ENCODE measurements at places on chromosomes 4 and X.

- no peak for DNase-seq
Observed at GRCh38 chr4:185916683-185917082, 104.7 kb upstream of the SORBS2 start.

GRCh38 chrX:2967998-2968909 lies 38.1 kb upstream of the ARSH start:
- peak; percentile 13 for DNase-seq

GRCh38 chr4:158255727-158256324 lies 45.5 kb downstream of the TMEM144 start:
- peak; percentile 79 for DNase-seq

GRCh38 chr4:84110040-84110439 lies 389.1 kb downstream of the NKX6-1 start:
- DNase-seq, result no peak

GRCh38 chr4:2689825-2690700 lies 66.1 kb downstream of the TNIP2 start:
- peak; percentile 84 for DNase-seq

DNA sequence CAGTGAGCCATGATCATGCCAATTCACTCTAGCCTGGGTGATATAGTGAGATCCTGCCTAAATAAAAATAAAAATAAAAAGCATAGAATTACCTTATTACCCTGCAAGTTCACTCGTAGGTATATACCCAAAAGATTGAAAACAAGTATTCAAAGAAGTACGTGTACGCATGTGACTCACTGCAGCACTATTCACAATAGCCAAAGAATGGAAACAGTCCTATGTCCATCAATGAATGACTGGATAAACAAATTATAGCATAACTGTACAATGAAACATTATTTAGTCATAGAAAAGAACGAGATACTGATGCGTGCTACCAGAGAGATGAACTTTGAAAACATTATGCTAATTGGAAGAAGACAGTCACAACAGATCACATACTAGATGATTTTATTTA lies 204.6 kb upstream of the DIAPH2 start:
- no peak for DNase-seq

DNA sequence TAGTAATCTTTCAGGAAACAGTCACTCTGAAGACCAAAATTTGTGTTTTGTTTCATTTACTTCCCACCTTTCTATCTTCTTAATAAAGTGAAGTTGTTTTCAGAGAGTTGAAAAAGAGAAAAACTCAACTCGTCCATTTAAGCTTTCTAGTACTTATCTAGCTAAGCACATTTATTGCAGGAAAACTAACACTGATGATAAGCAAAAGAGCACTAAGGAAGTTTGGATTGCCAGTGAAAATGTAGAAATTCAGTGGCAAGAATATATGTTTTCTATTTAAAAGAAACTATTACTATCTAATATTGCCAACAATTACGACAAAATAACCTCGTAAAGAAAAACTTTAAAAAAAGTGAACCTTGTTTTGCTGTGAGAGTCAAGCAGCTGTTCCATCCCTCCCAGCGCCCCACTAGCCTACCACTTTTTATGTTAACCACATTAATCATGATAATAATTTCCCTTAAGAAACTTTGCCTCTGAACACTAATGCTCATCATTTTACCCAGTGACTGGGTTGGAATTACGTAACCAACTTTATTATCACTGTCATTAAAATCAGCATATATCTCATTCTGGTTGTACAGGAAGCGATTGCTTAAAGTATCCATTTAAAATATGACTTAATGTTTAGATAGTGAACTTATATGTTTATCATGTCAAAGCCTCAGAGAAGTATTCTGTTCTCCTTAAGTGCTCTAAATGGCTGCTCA lies 24.8 kb downstream of the SPRY1 start:
- DNase-seq, result peak; percentile 92

DNA sequence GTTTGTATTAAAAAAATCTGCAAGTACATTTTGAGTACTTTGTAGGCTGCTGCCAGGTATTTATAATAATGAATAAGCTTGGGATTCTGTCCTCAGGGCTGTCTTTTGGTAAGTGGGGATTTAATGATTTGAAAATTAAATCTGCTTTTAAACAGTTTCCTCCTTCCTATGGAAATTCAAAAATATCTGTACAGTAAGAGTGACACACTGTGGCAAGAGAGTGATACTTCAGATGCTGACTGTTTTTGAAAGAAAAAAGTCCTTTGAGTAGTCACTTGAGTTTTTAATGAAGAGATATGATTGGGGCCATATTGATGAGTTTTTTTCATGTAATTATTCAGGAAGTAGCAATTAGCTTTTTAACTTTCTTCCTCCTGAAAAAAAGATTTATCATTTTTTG lies 49.2 kb downstream of the SMARCAD1 start:
- DNase-seq, result peak; percentile 52

DNA sequence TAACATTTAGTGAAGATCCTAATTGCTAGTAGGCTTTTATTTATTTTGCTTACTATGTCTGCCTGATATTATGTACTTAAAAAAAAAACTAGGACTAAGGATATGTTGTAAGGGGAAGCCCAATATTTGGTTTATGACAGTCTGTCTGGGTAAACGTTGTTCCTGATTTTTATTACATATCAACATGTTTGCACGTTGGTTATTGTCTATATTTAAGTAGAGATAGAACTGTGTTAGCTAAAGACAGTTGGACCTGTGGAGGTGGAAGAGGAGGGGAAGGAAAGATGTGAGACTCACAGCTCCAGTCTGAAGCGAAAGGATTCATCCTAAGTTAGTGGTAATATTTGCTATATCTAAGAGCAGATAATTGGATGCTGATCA lies 90.3 kb downstream of the TMEM131L start:
- DNase-seq, result no peak

GRCh38 chrX:151488677-151489076 lies 74.8 kb upstream of the PASD1 start:
- peak; percentile 64 for DNase-seq

- DNase-seq, result no peak
Observed at GRCh38 chrX:91039777-91040176, 394.9 kb upstream of the PABPC5 start.

GRCh38 chr4:90994851-90995574 lies 867.8 kb downstream of the CCSER1 start:
- no peak for DNase-seq

DNA sequence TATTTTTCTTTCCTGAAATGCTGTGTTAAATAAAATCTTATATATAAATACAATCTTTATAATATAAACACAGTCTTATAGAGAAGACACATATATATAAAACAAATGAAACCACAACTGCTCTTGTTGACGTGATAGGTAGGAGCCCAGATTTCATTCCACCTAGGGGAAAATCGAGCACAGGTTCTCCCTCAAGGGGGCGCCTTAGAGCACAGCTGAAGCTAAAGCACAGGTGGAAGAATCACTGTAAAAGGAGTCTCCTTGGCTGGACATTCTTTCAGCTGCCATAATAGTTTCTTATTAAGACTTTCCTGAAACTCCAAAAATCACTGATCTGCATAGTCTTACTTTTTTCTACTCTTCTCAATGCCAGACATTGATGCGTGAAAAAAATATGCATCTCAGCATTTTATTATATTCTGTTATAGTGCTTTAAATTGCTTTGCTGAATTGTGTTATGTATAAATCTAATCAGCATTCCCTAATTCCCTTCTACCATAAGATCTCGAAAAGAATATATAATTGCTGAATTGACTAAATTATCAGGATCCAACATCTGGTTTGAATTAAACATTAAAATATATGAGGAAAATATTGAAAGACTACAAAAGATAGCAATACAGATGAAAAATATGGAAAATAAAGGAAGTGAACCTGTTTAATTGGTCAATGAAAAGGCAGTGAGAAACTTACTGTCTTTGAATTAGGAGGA lies 25.5 kb upstream of the RXFP1 start:
- peak; percentile 41 for DNase-seq

- peak; percentile 10 for DNase-seq
Observed at GRCh38 chr4:25236971-25237370, 3.1 kb downstream of the PI4K2B start.

DNA sequence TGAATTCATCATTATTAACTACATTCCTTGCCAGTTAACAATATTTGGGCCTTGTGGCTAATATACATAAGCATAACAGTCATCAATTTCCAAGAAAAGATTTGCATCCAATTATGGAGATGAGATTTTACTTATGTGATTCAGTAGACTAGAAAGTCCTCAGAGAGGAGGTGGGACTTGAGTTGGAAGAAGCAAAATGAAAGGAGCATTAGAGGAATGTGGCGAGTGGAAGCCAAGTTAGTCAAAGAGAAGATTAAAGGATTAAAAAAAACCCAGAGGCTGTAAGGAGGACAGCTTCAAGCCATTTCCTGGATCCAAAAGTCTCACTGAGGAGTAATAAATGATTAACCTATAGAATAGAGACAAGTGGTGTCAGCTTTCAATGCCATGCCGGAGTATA lies 1099.4 kb upstream of the IGFBP7 start:
- no peak for DNase-seq

GRCh38 chrX:154401045-154401799 lies 3.0 kb downstream of the RPL10 start:
- DNase-seq, result peak; percentile 57

- peak; percentile 10 for DNase-seq
Observed at GRCh38 chrX:132750331-132751062, 207.9 kb downstream of the HS6ST2 start.

DNA sequence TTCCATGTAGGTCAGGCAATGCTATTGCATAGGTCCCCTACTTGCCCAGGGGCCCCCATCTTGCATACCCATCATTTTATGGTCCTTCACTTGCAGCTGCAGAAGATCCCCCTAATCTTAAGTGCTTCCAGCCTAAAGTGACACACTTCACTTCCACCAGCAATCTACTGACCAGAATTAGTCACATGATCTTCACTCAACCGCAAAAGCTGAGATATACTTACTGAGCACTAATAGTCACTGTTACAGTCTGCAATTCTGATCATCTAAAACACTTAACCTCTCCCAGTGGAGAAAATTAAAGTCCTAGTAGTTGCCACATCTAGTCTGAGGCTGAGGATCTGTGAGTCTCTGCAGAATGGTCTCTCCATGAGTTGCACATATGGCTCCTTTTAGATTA lies 82.1 kb downstream of the AREG start:
- peak; percentile 38 for DNase-seq

GRCh38 chr4:104486716-104487504 lies 7.8 kb downstream of the CXXC4 start:
- no peak for DNase-seq

- DNase-seq, result peak; percentile 78
Observed at GRCh38 chrX:78327370-78328086, at the start of gene CYSLTR1. CYSLTR1 (minus strand) TSS chrX:78327611; CDS start chrX:78273746, 53,865 bp downstream.

DNA sequence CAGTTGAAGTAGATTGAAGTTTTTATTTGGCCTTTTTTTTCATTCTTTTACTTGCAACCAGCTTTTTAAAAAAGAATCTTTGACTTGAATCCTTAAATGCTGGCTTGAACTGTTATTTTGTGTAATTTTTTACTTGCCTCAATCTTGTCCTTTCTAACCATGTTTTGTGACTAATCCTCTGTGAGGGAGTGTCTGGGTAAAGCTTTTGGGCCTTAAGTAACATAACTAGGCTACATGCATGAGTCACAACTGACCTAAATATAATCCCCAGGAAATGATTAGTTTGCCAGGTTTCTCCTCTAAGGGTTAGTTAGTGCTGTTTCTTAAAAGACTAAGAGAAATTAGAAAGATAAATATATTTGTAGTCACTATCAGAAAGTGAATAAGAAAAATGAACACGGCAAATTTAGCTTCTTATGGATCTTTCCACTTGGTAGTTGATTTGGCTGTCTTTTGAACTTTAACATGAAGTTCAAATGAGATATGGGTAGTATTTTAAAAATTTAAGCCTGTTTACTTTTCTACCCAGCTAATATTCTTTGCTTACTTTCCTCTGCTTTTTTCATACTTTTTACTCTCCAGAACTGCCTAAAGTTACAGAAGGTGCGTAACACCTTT lies 13.0 kb downstream of the EXOC1 start:
- peak; percentile 56 for DNase-seq

DNA sequence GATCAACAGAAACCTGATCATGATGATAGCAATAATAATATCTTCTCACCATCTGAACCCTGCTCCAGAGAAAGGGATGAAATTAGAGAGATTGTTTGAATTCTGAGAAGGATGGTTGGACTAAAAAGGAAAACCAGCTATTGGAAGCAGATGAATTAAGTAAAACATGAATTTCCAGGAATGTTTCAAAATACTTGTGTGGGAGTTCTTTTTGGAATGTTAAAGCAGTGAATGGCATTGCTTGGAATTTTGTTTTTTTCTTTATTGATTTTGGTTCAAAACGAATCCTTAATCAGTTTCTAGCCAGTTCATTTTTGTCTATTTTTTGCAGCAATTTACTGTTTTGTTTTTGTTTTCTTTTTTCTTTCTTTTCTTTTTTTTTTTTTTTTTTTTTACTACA lies 150.3 kb downstream of the NHS start:
- DNase-seq, result no peak

DNA sequence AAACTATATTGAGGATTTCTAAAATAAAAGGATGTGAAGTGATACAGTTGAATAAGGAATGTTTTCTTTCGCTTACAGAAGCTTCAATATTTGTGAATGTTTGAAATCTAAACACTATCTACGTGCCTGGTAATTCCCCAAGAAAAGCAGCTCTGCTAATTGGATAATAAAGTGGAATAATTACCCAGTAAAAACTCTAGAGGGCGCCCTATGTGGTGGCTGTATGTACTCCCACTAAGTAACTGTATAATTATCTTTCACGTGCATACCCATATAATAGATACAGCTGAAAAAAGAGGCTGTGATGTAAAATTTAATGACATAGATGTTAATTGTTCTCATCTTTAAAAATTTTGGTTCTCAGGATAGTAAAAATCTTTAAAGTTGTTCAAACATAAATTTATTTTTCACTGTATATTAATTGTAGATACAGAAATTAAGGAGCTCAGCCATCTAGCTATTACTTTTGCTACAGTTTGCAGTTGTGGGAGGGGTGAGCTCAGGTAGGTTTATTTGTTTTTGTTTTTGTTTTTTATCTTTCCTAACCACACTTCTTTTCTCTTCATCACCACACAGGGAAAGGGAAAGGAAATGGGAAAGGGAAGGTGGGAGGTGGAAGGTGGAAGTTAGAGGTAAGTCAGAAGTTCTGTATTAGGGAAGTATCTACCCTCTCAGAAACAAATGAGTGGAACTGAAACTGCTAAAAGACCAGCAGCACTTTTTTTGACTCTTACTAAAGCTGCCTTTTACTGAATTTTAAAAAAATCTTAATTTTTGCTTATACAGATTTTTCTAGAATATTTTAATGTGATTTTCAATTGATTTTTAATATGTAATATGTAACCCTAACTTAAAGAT lies 151.7 kb upstream of the RPS6KA6 start:
- DNase-seq, result peak; percentile 52

DNA sequence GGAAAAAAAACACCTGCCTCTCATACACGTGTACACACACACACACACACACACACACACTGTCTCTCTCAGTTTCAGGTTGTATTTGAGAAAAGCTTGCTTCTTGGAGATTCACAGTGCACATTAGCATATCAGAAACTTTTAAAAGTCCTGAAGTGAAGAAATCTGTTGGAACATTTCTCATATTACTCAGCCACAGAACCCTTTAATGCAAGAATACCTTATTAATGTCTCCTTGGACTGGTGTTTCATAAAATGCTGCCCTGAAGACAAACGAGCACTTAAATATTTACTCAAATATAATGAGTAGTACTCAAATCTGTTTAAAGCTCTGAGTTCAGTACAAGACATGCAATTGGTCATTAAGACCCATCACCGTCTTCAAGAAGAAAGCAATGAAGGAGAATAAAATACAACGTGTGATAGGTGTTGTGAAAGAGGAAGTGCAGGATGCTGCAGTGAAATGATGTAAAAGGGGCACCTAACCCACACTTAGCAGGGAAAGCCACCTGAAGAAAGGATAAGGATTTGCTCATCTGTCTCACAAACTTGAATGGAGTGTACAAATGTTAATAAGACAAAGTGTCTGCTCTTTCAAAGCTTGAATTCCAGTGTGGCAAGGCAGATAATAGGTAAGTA lies 57.0 kb downstream of the DCLK2 start:
- DNase-seq, result no peak

GRCh38 chr4:66300336-66300934 lies 630.1 kb upstream of the EPHA5 start:
- DNase-seq, result no peak
